ENCODE measurements at places on chromosomes 2 and 18. TPM values are rescaled to one million over a fixed set of nuclear protein-coding genes. Genes with fewer than 3 reads are reported as not detected.

Gene CCBE1
- 1.2 TPM for total RNA-seq

Gene ALLC
- total RNA-seq, result not detected

Gene PEX13
- 71.3 TPM for total RNA-seq

Gene ZFP36L2
- 174 TPM for total RNA-seq

Gene MPP4
- not detected for total RNA-seq

Gene LONRF2
- total RNA-seq, result 32.0 TPM

Gene CFAP65
- 0.78 TPM for total RNA-seq

Gene RBM44
- 1.8 TPM for total RNA-seq
